Stimulated activated CD4-positive, alpha-beta T cell treated with anti-CD3 and anti-CD28 coated beads, Interleukin-15, amount 100 ng/mL, for 48 hours (primary cell): ENCODE measurements at places on chromosomes 11 and 22.

GRCh38 chr22:29343313-29343805 lies 27.9 kb upstream of the RASL10A start:
- no peak for DNase-seq

DNA sequence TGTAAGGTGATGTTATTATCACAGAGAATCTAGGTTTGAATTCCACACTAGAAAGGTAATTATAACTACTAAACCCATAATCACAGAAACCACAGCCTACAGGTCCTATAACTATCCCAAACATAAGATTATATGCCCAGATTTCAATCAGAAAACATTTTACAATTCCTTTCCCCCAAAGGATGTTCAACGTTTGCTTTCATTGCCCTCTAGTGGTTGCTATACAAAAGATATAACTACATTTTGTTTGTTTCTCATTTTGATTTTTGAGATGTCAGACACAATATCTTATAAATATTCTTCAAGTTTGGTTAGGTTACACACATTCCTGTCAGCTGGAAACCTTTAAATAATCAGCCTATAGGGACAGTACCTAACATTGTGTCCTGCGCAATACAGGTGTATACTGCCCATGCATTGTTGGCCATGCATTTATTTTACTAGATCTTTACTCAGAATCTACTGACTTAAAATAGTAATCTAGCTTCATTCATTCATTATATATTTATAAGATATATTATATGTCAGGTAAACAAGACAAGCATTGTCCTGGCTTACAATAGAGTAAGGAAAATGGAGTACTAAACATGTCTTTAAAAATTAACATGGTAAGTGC lies 530.5 kb upstream of the CCDC90B start:
- no peak for DNase-seq

DNA sequence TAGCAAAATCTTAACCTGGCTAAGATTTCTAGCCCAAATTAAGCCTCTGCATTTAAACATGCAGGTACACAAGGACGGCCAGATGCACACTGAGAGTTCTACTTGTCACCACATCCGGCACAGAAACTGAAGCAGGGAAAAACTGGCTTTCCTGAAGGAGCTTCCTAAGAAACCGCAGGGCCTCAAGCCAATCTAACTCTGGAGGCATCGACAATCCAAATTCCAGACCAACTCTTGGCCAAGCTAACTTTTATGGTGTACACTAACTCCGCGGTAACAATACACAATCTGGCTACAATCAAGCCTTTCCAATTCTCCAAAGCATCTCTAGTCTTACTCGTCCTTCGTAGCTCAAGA lies 1.2 kb downstream of the MSANTD2 start:
- no peak for DNase-seq

GRCh38 chr11:46948378-46949131 lies 12.0 kb downstream of the CSTPP1 start:
- DNase-seq = no peak

GRCh38 chr11:118054712-118055640 lies 21.9 kb upstream of the TMPRSS4 start:
- DNase-seq = no peak

- no peak for DNase-seq
These were observed 17.9 kb downstream of the STX3 start for GRCh38 chr11:59773083-59773440.

- DNase-seq = no peak
These were observed 29.8 kb upstream of the PLET1 start for GRCh38 chr11:112290493-112290850.

DNA sequence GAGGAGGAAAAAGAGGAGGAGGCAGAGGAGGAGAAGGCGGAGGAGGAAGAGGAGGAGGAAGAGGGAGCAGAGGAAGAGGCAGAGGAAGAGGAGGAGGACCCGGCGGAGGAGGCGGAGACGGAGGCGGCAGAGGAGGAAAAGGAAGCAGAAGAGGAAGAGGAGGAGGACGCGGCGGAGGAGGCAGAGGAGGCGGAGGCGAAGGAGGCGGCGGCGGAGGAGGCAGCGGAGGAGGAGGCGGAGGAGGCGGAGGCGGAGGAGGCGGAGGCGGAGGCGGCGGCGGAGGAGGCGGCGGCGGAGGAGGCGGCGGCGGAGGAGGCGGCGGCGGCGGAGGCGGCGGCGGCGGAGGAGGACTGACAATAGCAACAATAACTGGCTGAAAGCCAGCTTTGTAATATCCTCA lies 616.6 kb downstream of the TBC1D22A start:
- no peak for DNase-seq
